ENCODE measurements at places on chromosomes 12 and 14. TPM values are rescaled to one million over a fixed set of nuclear protein-coding genes. Genes with fewer than 3 reads are reported as not detected.

- DNase-seq, result no peak
These were observed 82.4 kb downstream of the CRADD start for GRCh38 chr12:93759512-93760081.

GRCh38 chr14:74712499-74713394, at the start of the genes AREL1 and FCF1:
TSS of gene AREL1 (minus strand) at chr14:74713080. CDS start at chr14:74685615, 27,465 bp downstream.
TSS of gene FCF1 (plus strand) at chr14:74713144. CDS start at chr14:74713198, 54 bp downstream.
- DNase-seq, result peak; percentile 88

- DNase-seq, result peak; percentile 23
These were observed 31.9 kb upstream of the ATP2A2 start for GRCh38 chr12:110249105-110249504.

GRCh38 chr12:103392722-103393121, 103.0 kb downstream of the C12orf42 start:
- DNase-seq, result no peak

Gene FSCB
- 0.02 TPM for total RNA-seq

- DNase-seq, result no peak
These were observed 9.1 kb upstream of the RESF1 start for GRCh38 chr12:31950088-31950487.

DNA sequence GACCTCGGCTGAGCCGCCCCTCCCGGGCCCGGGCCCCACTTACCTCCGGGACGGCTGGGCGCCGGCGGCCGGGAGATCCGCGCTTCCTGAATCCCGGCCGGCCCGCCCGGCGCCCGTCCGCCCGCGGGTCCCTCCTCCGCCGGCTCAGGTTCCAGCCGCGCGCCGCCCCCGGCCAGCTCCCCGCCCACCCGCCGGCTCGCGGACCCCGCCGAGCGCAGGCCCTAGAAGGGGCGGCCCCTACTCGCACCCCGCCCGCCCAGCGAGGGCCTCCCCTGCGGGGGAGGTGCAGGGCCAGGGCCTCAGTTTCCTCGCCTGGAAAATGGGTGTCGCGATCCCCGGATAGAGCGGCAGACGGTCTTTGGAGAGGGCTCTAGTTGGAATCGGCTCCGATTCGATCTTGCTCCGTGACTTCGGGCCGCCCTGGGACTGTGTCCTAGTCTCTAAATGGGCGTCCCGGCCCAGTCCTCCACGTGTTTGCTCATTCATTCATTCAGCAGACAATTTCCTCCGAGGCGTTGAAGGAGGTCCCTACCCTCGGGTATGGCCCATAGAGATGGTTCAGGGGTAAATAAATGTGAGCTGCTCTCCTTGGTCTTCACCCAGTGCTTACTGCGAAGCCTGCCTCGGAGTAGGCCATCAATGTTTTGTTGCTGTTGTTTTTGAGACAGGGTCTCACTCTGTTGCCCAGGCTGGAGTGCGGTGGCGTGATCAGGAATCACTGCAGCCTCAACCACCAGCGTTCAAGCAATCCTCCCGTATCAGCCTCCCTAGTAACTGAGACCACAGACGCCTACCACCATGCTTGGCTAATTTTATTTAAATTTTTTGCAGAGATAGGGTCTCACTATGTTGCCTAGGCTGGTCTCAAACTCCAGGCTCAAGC, at the start of gene TRPV4:
TRPV4 (minus strand) TSS at position 92 of the 883 bp plus-strand sequence. CDS start 18,602 bp downstream, outside the sequence.
- no peak for DNase-seq

All from H4 (cell line).